ENCODE measurements at places on chromosomes 2 and 18.

- peak; percentile 2 for DNase-seq
These were observed 122.5 kb downstream of the HDAC4 start for GRCh38 chr2:239278361-239278760.

- DNase-seq, result no peak
These were observed 27.0 kb upstream of the CCDC178 start for GRCh38 chr18:33467531-33467930.

DNA sequence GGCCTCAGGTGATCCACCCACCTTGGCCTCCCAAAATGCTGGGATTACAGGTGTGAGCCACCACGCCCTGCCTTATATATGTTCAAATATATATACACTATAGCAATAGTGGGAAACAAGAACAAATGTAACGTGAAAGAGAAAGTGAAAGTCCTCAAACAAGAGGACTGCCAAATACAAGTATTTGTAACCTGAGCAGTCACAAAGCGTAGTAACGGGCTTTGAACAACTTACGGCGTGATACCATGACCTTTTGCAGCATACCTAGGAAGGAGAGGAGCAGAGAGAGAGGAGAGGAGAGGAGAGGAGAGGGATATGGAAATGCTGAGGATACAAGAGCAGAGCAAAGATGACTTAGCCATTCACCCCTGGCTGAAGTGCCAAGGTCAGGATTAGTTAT, 113.8 kb upstream of the RGPD4 start:
- DNase-seq, result no peak

GRCh38 chr18:76376668-76377358, 118.2 kb downstream of the ZNF516 start:
- DNase-seq, result peak; percentile 45

GRCh38 chr18:68438983-68439382, 275.9 kb downstream of the TMX3 start:
- no peak for DNase-seq

GRCh38 chr2:143087033-143087432, 42.2 kb upstream of the ARHGAP15 start:
- DNase-seq, result no peak

DNA sequence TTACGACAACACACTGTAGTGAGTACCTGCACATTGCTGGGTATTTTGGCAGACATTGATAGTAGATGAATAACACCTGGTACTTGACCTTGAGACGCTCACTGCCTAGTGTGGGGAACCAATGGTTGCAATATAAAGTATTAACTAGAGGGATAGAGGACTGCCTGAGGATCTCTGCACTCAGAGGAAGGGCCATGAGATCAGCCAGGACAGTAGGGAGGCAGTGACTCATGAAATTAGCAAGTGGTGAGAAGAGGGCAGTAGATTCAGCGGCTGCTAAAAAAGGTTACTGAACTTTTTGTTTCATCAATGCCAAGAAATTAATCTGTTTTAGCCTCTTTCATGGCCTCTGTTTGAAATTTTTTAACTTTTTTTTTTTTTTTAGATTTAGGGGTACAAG, 250.8 kb upstream of the TCF4 start:
- DNase-seq, result no peak

- no peak for DNase-seq
These were observed 69.4 kb downstream of the CABLES1 start for GRCh38 chr18:23204589-23205235.

DNA sequence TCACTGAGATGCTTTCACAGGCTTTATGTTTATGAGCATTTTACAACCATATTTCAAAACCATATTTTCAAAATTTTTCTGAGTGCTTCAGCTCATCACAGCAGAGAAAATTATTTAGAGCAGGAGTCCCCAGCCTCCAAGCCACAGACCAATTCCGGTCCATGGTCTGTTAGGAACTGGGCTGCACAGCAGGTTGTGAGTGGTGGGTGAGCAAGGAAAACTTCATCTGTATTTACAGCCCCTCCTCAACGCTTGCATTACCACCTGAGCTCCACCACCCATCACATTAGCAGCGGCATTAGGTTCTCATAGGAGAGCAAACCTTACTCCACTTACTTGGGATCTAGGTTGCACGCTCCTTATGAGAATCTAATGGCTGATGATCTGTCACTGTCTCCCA, 165.6 kb downstream of the SEPTIN10 start:
- DNase-seq, result no peak

DNA sequence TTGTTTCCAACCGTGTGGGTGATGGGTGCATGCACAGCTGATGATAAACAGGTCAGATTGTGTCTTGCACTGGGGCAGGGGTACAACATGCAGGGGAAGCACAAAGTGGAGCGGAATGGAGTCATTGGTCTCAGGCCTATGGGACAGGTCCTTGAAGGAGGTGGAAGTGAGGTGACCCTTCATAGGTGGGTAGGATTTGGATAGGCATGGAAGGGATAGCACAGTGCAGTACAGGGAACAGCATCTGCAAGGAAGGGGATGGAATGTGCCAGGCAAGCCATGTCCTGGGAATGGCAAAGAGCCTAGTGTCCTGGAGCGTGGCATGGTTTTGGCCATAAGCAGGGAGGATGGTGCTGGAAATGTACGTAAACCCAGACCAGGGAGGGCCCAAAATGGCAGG, 143.9 kb downstream of the CAPN13 start:
- no peak for DNase-seq

- DNase-seq, result no peak
These were observed 3.7 kb upstream of the OTX1 start for GRCh38 chr2:63046961-63047320.

GRCh38 chr18:5414546-5414945, 119.0 kb upstream of the ZBTB14 start:
- DNase-seq, result no peak

DNA sequence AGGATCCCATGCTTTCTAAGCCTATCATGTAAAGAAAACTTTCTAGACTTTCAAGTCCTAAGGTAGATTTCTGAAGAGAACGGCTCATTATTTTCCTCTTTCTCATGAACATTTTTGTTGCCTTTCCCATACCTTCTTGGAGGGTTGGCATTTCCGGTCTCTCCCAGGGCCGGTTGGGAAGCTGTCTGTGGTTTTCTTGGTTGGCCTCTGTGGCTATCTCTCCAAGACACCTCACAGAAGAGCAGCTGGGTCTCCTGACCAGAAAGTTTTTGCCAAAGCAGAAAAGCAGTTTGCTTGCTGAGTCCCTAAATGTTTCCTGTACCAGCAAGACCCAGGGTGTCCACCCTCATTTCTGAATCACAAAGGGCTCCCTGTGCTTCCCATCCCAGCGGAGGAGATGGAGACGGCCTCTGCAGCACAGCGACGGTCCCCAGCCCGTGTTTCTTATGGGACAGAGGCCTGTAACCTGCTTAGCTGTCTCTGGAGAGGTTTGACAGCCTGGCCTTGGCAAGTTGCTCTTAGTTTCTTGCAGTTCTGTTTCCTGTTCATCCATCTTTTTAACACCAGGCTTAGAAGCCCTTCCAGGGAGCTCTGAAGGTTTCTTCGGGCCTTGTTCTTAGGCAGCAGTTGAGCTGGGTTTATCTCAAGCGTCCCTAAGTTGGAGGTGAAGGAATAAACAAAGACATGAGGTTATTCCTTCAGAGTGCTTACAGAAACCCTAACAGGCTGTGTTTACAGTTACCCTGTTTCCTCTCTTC, 39.8 kb downstream of the GREB1 start:
- no peak for DNase-seq

DNA sequence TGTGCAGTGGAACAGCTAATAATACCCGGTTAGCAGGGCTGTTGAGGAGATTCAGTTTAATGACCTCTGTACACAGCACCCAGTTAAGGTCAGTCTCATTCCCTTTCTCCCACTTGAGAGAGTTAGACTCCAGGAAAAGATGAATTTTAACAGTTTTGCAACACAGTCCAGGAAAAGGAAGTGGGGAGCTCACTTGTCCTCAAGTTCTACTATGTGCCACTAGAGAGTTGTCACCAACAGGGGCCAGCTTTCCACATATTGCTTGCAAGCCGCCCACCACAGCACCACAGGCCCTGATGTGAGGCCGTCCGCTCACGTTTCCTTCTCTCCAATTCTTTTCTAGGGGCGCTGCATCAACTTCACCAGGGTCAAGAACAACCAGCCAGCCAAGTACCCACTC, 142.1 kb downstream of the GFPT1 start:
- DNase-seq, result no peak

GRCh38 chr2:209424781-209425470, 1.1 kb downstream of the MAP2 start:
- DNase-seq, result no peak

GRCh38 chr2:237412988-237413776, 782 bp downstream of the COL6A3 start:
- DNase-seq, result no peak

- DNase-seq, result no peak
These were observed 9.8 kb downstream of the ARHGAP25 start for GRCh38 chr2:68744366-68744912.

GRCh38 chr18:31943878-31944816, 1.2 kb upstream of the TRAPPC8 start:
- DNase-seq, result no peak

DNA sequence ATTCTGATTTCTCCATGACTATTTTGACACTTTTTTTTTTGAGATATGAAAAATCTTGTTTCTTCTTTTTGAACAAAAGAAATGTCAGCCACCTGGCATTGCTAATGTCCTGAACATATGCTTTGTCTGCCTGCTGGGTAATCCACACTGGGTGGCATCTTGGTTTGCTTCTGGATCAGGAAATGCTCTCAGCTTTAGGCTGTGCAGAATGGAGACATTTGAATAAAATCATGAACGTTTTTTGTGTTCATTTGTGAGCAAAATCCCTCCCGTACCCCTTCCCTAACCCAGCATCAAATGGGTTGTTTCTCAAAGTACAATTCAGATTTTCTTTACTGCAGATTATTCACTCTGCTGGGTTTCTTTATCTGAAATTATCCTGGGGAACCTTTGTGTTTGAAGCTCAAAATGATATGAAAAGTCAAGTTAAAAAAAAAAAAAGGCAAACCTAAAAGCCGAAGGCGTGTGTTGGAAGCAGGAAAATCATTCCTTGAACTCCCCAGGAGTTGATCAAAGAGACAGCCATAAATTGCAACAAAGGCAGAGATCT, 53.4 kb upstream of the KLF7 start:
- DNase-seq, result no peak

- no peak for DNase-seq
These were observed 428.2 kb upstream of the ETAA1 start for GRCh38 chr2:66968946-66969345.

GRCh38 chr2:102615620-102616436, 3.5 kb upstream of the SLC9A2 start:
- DNase-seq, result peak; percentile 10

- DNase-seq, result no peak
These were observed 596.2 kb downstream of the ARHGAP15 start for GRCh38 chr2:143725400-143725799.

DNA sequence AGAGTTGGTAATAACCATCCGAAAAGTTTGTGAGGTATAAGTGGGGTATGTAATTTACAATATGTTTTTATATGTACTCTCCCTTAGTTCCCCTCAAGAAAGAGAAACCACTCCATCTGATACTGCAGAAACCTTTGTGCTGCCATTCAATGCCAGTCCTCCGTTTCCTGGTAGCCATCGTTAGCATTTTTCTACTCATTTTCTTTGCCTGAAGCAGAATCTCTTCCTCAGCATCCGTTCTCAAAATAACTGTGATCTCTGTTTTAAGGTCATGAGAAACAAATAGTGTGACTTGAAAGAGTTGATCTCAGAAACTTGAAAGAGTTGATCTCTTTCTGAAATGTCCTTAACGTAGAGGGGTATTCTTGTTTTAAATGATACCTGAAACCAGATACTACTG, 996 bp downstream of the PTCD3 start:
- no peak for DNase-seq

DNA sequence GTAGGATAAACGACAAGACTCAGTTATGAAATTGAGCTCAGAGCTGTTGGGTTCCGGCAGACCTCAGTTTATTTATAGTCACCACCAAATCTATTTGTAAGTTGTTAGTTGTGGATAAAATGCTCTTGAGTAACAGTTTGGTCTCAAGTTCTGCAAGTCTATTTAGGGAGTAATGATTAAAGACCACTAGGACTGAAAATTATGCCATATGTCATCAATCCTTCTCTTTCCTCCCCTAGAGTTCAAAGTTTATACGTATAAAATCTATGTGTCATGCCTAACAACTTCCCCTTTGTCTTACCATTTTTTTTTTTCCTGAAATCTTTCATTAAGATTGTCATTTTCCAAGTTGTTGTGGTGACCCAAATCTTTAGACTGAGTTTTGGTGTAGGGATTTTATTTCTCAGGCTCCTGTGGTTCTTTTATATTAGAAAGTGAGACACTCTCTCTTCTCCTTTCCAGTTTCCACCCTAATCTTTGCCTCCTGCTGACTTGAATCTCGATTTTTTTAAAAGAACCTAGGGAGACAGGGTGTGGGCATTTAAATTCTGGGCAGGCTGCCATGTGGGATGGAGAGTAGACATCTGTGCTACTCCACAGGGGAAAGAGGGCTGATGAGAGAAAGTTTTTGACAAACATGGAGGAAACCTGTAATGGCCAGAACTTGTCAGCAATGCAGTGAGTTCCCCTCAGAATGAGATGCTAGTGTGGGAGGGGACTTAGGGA, 51.0 kb downstream of the LAMA3 start:
- no peak for DNase-seq

DNA sequence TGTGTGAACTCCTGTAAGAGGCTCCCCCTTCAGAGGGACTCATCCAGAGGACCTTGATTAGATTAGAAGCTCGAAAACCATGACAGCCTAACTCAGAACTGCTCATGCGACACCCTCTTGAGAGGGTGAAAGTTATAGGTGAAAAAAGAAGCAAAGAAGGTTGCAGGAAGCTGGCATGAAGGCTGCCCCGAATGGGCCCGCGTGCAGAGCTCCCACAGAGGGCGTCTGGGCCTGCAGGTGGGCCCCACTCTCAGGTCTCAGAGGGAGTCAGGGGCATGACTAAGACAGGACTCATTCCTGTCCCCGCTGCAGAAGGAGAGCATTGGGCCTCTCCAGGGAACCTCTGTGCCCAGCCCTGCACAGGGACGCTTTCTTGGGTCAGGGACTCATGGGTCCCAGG, 235.4 kb downstream of the EIPR1 start:
- DNase-seq, result no peak

DNA sequence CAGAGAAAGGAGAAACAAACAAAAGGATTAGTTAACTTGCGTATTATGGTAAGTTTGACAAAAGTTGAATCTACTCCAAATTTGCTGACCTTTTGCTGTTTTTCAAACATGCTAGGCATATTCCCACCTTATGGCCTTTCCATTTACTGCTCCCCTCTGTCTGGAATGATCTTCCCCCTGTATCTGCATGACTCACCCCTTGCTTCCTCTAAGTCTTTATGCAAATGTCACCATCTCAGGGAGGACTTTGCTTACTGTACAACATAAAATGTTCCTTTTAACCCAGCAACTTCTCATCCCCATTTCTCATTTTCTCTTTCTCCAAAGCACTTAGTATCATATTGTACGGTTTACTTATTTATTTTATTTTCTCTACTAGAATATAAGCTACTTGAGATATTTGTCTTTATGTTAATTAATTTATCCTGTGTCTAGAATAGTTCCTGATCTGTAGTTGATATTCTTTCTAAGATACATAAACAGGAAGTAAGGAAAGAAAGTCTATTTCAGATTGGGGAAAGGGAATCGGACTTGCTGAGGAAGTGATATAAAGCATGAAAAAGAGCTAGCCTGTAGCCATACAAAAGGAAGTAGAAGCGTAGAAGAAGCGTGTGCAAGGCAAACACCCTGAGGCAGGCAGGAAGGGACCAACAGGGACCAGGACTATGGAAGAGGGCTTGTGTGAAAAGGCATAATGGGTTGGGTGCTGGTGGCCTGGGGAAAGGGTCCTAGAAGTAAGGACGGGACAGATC, 144.9 kb upstream of the ERBB4 start:
- DNase-seq, result no peak

- DNase-seq, result peak; percentile 88
These were observed 6.3 kb downstream of the ANKRD53 start for GRCh38 chr2:70984576-70985282.

- DNase-seq, result no peak
These were observed 3.4 kb upstream of the GFPT1 start for GRCh38 chr2:69390471-69390870.

Measured in CD4-positive, alpha-beta T cell treated with Interleukin-17A for 4 hours (primary cell).